ENCODE measurements at places on chromosomes 5 and 9.

DNA sequence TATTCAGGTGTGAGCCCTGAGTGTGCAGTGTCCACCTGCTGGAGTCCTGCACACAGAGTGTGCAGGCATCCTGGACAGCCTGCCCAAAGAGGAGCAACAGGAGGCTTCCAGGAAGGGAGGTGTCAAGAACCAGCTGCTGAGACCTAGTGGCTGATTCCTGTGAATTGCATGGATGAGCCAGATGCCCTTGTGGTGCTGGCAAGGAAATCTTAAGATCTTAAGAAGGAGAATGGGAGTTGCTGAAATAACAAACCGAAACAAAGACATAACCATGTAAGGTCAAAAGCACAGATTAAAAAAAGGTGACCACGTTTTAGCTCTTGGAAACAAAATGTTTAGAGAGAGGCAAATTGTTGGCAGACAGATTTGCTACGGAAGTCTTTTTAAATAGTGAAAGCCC is 29.3 kb upstream of the RPS23 start:
- no peak for DNase-seq

DNA sequence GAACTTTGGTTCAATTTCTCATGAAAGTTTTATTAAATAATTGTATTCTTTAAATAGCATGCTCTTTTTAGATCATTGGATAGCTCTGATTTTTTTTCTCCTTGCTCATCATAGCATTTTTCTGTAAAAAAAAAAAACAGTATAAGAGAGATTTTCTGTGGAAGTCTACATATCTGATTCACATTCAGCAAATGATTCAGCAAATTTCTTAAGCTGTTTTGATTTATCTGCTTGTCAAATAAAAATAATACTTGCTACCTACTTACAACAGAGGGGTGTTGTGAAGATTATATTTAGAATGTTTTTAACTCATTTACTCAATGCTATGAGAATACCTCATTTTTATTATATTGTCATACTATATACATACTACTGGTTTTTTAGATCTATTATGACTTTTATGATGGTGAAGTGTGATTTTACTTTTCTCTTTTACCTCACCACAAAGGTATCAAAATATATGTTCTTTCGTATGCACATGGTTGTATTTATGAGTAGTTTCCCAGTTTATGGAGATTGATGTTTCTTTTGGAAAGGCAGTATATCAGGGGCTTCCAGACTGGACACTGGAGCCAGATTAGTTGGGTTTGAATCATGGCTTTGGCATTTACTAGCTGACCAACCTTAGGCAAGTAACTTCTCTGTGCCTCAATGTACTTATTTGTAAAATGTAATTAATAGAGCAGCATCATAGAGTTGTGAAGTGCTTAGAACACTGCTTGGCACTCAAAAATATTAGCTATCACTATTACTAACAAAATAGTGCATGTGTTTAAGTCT is 25.5 kb downstream of the TNPO1 start:
- no peak for DNase-seq

DNA sequence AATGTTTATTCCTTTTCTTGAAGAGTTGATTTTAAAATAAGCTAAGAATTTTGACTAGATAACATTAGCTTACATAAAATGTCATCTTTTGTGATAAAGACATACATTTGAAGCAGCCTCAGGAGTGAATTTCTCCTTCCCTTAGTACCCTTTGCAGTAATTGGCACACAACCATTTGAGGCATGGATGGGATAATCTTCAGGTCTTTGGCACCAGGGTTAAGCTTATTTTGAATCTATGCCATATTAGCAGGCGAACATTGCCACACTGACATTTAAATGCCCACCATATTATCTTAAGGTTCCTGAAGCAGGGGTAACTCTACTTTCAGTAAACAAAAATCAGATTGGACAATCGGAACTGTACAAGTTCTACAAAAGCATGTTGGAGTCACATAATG is 126.0 kb downstream of the NR3C1 start:
- no peak for DNase-seq

- DNase-seq, result no peak
Measured at GRCh38 chr5:168120401-168121137, 170.9 kb upstream of the WWC1 start.

DNA sequence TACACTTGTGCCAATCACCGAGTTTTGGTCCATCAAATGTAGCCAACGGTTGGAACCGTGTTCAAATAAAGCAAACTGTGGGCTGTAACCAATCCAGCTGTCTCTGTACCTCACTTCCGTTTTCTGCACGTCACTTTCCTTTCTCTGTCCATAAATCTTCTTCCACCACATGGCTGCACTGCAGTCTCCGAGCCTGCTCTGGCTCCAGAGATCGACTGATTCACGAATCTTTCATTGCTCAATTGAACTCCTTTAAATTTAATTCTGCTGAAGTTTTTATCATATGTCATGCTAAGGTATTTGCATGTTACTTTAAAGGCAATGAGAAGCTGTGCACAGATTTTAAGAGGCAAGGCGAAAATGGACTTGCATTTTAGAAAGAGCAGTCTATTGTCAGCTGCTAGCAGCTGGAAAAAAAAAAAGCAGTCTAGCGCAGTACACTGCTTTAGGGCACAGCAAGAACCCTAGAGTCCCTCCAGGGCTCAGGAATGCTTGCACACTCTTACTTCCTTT is 13.2 kb downstream of the TTC39B start:
- no peak for DNase-seq

DNA sequence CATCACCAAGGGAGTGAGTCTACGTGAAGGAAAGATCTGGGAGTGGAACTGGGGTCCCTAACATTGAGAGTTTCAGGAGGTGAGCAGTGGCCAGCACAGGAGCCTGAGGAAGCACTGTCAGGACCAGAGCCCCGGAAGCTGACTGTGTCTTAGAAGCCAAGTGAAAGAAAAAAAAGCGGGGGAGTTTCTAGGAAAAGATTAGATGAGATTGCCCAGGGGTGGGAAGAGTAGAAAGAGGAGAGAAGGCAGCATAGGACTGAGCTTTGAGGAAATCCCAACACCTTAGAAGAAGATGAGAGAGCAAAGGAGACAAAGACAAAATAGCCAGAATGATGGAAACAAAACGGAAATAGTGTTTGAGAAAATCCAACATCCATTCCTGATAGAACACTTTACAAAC is 37.0 kb upstream of the LRRTM2 start:
- no peak for DNase-seq

- DNase-seq, result no peak
Measured at GRCh38 chr5:154776167-154776566, 21.0 kb downstream of the LARP1 start.

GRCh38 chr5:138833726-138834480 is 41.2 kb downstream of the LRRTM2 start:
- no peak for DNase-seq

DNA sequence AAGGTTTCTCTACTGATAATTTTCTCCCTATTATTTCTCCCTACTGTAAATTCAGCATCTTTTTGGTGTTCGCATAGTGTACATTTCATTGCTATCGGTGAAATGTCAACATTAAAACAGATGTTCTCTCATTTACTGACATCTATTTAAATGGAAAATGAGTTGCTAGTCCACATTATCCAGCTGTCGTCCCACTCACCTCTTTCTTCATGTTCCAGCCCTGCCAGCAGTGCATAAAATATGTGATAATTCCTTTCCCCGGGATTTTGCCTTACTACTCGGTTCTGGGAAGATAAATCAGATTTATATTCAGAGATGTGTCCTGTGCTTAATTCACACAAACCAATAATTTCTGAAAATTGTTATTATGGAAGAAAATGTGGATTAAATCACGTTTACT is 155.8 kb downstream of the MYO10 start:
- no peak for DNase-seq

- no peak for DNase-seq
Measured at GRCh38 chr9:136297016-136297691, 6.7 kb downstream of the CCDC187 start.

DNA sequence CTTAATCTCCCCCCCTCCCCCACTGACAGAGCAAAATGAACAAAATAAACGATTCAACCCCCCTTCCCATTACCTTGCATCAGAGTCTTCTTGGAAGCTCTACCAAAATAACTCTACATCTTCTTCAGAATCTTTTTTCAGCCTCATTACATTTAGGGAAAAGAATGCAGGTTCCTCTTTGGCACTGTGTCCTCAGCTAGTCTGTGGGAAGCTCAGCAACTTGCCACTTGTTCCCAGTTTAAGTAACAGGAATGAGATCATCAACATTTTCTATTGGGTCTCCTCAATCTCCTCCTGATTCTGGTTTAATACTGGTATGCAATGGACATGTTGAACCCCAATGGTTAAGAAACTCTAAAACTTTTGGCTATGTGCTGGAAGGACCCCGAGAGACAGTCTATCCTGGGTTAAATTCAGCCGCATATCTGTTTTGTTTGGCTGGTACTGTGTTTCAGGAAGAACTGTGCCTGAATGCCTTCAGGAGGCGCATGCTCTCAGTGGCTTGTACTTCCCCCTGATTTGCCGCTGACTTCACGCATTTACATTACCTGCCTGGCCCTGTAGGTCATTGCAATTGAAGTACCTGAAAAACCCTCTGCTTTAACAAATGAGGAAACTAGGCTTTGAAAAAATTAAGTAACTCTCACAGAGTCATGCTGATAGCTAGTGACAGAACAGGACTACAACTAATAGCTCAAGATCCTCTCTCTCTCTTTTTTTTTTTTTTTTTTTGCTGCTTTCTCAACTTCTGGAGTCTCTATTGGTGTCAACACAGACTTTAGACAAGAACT is 78.1 kb upstream of the HMHB1 start:
- DNase-seq, result no peak

- DNase-seq, result no peak
Measured at GRCh38 chr5:113087976-113088514, 111.4 kb downstream of the DCP2 start.

DNA sequence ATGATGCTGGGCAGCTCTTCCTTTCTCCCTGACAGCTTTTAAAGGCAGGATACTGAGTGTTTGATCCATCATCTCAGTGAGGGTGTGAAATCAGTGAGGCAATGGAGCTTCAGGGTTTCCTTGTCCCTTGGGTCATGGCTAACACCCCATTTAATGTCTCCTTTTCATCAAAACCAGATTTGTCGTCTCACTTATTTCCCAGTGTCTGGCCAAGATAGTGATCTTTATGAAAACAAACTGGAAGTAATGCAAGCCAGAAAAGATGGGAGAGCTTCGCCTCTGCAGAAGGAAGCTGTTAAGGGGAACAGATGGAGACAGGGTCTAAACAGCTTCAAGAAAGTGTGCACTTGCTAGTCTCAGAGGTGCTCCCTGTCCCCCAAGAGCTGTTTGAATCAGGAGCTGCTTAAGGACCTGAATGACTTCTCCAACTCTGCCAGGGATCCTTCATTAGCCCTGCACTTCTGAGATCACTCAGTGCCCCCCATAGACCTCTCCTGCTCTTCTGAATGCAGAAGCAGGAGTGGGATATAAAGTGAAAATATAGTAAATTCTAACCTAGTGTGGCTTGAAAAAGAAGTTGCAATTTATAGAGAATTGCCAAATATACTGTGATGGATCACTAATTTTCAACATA is 96.1 kb downstream of the F2RL2 start:
- DNase-seq, result no peak

DNA sequence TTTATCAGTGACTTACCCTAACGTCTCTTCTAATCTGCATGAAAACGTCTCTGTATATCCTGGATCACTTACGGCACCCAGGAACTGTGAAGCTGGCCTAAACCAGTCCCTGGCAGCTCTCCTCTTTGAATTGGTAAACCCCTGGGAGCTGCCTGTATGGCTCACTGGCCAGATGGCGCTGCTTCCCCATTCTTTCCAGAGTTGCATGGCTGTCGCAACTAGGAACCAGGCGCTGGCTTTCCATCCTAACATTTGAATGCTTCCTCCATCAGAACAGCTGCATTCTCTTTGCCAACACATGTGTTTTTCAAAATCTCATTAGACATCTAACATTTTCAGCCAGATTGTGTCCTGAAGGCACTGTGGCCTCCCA is 8.0 kb upstream of the PCA3 start:
- DNase-seq, result no peak

DNA sequence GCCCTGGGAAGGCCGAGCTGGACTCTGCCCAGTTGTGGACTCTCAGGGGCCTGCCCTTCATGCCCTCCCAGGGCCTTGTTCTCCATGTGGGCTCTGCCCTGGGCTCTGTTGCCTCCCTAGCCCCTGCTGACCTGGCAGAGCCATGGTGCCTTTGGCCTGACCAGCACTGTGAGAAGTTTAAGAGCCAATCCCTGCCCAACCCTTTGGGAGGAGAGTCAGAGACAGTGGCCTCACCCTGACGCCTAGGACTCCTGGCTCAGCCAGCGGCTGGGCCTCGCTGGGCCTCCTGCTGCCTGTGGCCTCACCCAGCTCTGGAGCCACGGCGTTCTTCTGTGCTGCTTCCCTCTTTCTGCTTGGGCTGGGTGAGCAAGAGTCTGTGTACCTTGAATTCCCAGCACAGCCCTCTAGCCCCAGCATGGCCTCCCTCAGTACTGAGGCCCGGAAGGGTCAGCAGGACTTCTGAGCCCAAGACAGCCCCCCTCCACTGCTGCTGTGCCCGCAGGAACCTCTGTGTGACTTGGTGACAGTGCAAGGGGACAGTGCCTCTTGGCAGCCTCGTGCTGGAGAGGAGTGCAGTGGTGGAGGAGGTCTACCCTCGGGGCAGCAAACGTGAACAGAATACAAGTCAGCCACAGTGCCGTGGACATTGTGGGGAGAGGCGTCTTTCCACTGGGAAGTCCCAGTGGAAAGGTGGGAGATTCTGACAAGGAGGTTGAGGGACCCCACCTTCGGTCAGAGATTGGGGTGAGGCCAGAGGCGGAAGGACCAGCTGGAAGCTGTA is 97.4 kb downstream of the CACNA1B start:
- DNase-seq, result no peak

- no peak for DNase-seq
Measured at GRCh38 chr5:164153469-164154172, 648.2 kb downstream of the MAT2B start.

- DNase-seq, result no peak
Measured at GRCh38 chr9:91066856-91067255, 265.2 kb downstream of the SYK start.

GRCh38 chr5:1447671-1448361 is 2.6 kb upstream of the SLC6A3 start:
- no peak for DNase-seq

DNA sequence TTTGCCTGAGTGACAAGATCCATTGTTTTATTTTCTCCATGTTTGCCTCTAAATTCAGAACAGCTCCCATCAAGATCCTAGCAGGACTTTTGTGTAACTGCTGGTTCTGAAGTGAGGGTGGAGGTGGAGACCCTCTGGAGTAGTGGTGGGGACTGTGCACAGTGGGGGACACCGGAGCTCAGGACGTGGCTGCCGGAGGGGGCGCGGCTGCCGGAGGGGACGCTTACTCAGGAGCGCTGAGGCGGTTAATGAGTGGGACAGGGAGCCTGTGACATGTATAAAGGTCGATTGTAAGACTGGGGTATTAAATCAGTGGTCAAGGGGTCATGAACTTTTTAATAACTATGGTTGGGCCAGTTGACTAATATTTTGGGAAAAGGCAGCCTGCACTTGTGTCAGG is 127.0 kb upstream of the CACNA1B start:
- no peak for DNase-seq

- DNase-seq, result no peak
Measured at GRCh38 chr9:7963026-7963425, 163.4 kb upstream of the DMAC1 start.

GRCh38 chr5:136062366-136063274 is 33.8 kb downstream of the TGFBI start:
- DNase-seq, result no peak

- DNase-seq, result no peak
Measured at GRCh38 chr5:140141241-140141640, 15.5 kb downstream of the IGIP start.

- DNase-seq, result no peak
Measured at GRCh38 chr9:14205463-14205862, 108.5 kb downstream of the NFIB start.
